GDM1 (cell line): ENCODE measurements at places on chromosomes 4 and X.

DNA sequence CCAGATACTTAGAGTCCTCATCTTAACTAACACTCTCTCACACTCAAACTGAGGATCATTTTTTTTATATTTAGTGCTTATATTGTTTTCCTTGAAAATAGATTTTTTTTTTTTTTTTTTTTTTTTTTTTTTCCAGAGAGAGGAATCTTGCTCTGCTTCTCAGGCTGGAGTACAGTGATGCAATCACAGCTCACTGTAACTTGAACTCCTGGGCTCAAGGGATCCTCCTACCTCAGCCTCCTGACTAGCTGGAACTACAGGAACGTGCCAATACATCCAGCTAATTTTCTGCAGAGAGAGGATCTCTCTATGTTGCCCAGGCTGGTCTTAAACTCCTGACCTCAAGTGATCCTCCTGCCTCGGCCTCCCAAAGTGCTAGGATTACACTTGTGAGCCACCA, 650.3 kb upstream of the ATOH1 start:
- DNase-seq, result no peak

GRCh38 chr4:117420948-117421347, 335.6 kb upstream of the TRAM1L1 start:
- no peak for DNase-seq

DNA sequence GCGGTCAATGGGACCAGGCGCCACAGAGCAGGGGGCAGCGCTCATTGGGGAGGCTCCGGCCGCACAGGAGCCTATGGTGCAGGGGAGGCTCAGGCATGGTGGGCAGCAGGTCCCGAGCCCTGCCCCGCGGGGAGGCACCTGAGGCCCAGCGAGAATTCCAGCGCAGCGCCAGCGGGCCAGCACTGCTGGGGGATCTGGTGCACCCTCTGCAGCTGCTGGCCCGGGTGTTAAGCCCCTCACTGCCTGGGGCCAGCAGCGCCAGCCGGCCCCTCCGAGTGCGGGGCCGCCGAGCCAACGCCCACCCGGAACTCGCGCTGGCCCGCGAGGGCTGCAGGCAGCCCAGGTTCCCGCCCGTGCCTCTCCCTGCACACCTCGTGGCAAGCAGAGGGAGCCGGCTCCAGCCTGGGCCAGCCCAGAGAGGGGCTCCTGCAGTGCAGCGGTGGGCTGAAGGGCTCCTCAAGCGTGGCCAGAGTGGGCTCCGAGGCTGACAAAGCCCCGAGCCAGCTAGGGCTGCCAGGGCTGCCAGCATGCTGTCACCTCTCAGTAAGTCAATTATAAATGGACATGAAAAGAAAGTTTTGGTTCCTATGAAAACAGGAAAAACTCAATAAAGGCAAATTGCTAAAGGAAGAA, 14.5 kb downstream of the FAM184B start:
- no peak for DNase-seq

DNA sequence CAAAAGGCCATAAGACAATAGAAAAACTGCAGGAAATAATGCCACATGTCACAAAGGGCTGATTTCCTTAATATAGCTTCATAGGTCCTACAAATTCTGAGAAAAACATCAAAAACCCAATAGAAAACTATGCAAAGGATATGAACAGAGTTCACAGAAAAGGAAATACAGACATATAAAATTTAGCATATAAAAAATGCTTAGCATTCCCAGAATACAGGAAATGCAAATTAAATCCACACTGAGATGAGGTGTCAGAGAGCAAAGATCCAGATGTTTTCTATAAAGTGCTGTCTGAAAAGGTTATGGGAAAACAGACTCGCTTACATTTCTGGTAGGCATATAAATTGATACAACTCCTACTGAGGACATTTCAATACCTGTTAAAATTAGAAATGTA, 33.8 kb downstream of the TXK start:
- DNase-seq, result no peak

DNA sequence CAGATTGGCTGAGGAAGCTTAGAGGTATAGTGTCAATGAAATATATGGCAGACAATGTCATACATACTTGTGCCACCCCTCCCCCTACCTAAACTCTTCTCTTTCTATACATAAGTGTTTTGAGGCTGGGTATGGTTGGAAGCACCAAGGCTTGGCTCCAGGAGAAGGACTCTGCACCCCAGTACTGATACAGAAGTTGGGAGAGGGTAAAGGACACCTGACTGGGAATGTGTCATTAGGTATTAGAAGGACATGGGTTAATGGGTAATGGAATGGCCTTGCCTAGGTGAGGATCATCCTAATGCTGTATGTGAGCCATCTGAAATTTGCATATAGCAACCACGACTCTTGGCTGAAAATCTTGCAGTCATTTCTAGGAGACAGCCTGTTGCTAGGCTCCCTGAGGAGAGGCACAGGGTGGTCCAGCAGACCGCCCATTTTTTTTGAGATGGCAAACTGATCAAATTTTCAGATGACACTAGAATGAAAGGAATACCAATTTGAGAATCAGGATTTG, 26.8 kb upstream of the AP1S2 start:
- DNase-seq, result no peak

GRCh38 chr4:138409670-138410069, 167.5 kb upstream of the SLC7A11 start:
- DNase-seq, result no peak

GRCh38 chr4:11514779-11515419, 86.2 kb upstream of the HS3ST1 start:
- no peak for DNase-seq

DNA sequence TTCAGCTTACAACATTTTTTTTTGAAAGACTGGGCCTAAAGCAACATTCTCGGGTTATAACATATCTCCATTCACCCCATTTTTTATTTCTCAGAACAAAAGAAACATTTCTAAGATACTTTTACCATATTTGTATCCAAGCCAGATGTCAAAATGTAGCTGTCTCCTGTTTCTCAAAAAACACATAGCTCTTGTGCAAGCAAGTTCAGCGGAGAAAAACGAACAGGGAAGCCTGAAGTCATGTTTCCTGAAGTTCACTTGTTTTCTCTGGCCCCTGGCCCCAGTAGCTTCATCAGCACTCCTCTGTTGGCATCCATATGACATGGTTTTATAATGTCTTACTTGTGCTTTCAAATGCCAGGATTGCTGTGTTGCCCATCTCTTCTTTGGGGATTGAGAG, 218.2 kb downstream of the BANK1 start:
- no peak for DNase-seq
